ENCODE measurements at places on chromosomes 1 and 21.

GRCh38 chr1:245717611-245718010 is 562.8 kb downstream of the KIF26B start:
- DNase-seq, result no peak

GRCh38 chr1:176949033-176949662 is 215.4 kb downstream of the ASTN1 start:
- DNase-seq, result peak; percentile 91

DNA sequence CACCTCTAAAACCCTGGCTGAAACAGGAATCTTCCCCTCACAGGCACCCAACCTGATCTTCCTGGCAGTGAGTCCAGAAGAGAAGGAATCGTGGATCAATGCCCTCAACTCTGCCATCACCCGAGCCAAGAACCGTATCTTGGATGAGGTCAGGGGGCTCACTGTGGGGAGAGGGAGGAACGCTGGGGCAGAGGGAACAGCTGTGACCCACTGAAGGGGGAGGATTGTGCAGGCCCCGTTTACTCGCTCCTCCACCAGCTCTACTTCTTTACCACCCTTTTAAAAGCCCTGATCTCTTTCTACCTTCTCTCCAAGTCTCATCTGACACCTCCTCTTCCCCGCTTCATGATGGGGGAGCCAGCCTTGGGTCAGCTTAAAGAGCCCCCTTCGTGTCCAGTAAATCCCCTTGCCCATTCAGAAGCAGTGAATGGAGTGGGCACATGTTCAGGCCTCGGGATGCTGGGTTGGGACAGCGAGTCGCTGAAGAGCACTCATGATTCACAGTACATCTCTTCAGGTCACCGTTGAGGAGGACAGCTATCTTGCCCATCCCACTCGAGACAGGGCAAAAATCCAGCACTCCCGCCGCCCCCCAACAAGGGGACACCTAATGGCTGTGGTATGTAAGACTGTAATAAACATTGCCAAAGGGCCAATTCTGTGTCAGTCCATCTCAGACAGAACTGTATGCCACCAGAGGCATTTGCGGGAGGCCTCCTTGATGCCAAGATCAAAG is 7.3 kb downstream of the PLEKHO1 start:
- no peak for DNase-seq

DNA sequence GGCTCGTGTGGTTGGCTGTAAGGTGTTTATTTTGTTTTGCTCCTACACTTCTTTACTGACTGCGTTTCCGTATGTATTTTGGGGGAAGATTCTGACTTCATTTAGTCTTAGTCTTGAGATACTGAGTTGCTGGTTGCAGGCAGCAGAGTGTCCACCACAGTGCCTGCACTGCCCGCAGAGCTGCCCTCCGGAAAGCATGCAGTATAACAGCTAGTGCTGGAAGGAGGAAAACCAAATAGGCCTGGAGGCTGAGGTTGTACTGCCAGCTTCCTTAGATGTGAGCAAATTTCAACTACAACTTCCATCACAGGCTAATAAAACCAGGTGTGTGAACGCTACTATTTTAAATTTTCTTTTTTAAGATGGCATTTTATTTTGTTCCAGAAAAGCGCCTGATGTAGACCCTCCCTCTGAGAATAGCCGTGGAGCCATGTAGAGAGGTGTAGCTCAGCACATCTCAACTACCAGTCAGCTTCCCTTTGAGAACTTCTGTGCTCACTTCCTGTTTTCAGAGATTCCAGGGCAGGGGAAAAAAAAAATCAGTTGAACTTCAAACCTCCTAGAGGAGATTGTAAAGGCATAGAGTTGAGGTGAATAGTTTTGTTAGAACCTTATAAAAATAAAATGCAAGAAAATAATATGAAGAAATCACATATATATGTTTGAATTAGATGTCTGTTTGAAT is 17.6 kb downstream of the LMO4 start:
- no peak for DNase-seq

DNA sequence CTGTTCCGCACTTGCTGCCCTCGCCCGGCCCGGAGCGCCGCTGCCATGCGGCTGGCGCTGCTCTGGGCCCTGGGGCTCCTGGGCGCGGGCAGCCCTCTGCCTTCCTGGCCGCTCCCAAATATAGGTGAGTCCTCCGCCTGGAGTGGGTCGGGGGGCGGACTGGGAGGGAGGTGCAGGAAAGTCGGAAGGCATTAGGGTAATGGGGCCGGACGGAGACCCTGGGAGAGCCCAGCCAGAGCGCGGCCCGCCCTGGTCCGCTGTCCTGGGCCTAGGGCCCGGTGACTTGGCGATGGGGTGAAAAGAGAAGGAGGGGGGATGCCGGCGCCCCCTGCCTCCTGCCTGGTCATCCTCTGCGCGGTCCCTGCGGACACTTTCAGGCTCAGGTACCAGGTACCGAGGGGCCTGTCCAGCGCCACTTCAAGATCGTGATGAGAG is 243 bp downstream of the ADAM15 start:
- DNase-seq, result no peak

DNA sequence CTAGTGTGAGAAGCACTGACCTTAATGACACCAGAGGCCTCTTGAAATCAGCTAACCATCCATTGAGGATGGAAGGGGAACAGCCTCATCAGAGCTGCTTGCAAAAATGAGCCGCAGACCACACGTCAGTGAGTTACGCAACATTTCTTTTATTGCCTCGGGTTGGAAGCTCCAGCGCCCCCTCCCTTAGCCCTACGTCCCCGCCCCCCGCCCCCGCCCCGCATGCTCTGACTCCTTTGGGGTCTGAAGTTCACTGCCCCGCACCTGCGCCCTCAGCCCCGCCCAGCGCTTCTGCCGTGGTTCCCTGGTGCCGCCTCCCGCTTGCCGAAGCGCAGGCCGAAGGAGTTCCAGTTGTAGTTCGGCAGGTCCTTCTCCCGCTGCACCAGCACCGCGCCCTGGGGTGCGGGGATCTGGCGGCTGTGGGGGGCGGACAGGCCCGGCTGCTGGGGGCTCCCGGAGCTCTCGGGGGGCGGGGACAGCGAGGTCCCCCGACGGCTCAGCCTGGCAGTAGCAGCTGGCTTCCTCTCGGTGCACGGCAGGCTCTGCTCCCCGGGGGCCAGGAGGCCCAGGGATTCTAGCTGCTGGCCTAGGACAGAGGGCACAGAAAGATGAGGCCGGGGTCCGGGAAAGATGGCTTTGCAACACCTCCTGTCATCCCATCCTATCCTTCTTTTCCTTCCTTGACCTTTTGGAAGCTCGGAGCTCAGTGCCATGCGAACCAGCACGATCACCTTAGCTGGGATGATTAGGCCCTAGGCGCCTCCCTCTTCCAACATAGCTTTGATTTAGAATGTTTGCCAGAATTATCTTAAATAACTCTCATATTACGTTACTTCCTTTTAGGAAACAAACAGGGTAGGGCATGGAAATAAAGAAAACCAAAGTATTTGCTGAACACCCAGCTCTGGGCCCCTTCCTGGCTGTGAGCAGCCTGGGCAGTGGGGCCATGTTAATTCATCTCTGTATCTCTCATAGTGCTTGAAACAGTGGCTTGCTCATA is 5.8 kb downstream of the KISS1 start:
- no peak for DNase-seq

- no peak for DNase-seq
Measured at GRCh38 chr1:151246786-151247185, 7.7 kb upstream of the PSMD4 start.

DNA sequence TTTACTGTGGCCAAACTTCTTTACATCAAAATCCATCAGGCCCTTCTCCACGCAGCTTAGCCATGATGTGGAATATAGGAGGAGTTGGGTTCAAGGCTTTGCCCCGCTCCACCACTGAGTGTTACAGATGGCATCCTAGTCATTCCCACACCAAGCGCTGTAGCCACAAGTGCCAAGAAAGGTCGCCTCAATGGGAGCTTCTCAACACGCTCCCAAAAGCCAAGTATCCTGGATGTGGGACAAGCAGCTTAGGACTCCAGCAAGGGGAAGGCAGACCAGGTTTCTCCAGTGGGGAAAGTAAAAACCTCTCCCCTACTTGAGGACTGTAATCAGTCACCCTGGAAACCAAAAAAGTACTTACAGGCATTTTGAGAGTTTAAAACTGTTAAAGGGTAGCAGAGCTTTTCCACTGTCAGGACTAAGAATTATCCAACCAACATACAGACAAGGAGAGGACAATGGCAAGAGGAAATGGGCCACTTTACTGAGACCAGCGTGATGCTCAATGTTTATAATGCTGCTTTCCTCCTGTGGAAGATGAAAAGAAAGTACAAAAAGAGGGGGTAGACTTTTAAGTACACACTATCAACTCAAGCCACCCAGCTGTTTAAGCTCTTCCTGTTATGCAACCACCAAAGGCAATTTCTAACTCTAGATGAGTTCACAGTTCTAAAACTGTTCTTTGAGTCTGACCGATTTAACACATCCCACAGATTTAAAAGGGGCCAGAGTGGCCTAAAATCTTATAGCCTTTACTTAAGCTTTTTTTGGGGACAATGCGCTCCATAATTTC is 120.7 kb upstream of the KRTAP19-8 start:
- no peak for DNase-seq

- DNase-seq, result no peak
Measured at GRCh38 chr1:64223329-64224151, 20.1 kb downstream of the UBE2U start.

- DNase-seq, result no peak
Measured at GRCh38 chr1:155183775-155184221, 10.1 kb downstream of the TRIM46 start.

DNA sequence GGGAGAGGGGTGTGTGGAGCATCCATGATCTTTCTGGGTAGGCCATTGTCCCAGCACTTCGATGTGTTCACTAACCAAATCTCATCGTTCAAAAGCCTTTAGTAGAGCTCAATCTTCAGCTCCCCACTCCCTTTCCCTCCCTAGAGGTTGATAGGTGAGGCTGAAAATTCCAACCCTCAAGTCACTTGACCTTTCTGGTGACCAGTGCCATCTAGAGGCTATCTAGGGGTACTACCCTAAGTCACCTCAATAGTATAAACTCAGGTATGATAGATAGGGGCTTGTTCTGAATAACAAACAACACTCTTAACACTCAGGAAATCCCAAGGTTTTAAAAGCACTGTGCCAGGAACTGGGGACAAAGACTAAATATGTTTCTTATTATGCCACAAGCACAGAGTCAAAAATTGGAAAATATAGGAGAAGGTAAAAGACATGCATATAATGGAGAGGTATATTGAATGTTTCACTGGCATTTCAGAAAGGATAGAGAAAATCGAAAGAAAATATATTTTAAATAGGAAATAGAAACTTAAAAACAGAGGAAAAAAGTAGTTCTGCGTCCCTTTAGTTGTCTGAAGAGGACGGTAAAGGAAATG is 42.9 kb upstream of the CD53 start:
- peak; percentile 17 for DNase-seq

DNA sequence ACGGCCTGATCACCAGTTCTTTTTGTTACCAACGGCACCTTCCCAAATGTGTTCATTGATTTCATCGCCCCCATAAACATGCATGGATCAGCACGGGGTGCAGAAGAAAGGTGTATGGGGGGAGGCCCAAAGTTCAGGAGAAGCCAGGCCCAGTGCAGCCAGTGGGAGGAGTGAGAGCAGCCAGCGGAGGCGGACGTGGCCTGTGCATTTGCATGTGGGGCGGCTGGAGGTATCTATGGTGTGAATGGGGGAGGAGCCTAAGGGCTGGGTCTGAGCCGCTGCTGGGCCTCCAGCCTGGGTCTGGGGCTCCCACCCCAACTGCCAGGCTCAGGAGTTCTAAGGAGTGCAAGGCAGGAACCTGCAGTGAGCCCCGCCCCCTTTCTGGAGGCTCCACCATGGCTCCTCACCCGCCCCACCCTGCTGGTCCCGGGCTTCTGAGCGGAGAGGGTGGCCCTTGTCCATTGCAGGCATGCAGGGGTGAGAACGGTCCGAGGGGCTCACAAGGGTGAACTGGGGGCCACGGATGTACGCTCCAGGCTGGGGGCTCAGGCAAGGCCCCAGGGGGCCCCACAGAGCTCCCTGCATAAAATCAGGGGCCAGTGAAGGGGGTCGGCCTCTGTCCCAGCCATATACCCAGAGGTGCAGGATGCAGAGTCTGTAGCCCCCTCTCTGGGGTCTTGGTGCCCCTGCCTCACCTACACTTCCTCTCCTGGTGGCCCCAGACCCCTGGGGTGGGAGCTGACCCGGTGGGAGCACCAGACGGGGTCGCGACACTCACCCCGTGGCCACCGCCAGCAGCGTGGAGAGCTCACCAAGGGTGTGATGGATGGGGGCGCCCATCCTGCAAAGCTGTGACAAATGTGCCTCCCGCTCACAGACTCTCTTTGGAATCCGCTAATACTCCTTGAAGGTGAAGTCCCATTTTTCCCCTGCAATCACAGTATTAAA is 31.3 kb upstream of the TTC34 start:
- DNase-seq, result no peak

DNA sequence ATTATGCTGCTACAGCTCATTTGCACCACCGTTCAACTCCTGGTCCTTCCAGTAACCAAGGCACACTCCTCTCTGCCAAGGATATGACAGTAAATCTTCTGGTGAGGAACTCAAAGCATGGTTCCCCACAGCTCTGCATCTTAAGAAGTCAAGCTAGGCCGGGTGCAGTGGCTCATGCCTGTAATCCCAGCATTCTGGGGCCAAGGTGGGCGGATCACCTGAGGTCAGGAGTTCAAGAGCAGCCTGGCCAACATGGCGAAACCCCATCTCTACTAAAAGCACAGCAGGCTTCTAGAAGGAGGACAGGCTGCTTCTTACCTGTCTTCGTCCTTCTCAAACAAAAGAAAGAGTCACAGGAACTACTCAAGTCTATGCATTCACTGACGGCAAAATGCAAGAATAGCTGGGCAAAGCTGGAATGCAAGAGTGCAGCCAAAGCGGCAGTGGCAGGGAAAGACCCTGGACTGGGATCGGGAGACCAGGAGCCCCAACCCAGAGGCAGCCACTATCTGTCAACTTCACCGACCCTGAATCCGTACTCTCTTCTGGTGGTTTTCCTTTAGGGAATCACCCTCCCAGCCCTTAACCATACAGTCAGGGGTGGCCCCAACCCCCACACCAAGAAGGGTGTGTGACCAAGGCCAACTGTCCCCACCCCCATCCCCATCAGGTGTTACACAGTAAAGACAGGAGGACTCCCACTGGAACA is 75.5 kb downstream of the NPHP4 start:
- no peak for DNase-seq

DNA sequence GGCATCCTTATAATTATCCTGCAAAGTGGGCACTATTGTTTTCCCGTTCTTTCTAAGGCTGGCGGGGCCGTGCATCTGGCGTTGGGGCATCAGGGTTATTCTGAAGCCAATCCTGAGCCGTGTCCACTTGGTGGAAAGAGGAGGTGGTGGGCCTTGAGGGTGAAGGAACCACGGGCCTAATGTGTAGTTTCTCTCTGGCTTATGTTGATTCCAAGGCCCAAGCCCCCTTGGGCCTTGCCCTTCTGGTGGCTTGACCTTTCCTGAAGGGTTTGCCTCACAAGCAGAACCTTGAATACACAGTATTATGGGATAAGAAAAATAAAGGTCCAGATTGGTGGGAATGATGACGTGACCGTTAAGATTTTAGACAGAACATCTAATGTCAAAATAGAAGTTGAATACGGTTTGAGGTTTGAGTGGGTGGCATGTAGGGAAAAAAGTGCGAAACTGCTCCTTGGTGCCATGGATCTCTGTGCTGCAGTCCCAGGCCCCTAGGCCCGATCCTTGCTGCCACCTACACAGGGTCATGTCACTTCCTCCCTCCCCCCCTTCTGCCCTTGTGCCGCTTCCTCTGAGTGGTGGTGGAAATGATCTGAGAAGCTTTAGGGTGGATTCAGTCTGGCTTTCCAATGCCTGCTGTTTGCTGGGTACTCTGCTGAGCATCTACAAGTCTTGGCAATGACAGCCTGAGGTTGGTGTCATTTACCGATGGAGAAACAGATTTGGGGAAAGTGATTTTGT is 90.5 kb downstream of the PRDM2 start:
- no peak for DNase-seq
